ENCODE measurements at places on chromosomes 1 and 21.
A peak's percentile ranks its signal among the peaks of the same experiment; 100 is the strongest.

DNA sequence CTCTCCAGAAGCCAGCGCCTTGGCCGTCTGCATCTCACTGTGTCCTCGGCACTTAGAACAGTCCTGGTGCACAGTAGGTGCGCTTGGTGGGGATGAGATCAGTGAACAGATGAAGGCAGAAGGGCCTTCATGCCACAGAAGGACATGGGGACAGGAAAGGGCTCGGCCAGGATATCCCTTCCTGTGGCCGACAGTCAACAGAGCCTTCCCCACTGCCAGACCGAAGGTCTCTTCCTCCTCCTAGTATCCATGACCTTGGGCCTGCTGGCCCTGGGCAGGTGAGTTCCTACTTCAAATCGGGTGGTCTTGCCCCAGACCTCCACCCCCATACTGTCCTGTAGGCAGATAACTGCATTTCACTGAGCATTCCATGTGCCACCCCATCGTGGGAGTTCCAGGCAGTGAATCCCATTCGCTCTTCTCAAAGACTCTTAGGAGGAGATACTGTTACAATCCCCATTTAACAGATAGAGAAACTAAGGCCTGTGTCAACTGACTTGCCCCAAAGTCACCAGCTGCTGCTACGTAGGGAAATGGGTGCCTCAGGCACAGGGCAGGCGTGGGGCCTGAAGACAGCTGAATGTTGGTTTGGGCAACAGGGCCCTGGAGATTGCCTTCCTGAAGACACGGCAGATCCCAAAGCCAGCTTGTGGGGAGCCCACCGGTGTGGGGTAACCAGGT, 3.5 kb downstream of the PLEKHG5 start:
- DNase-seq, result no peak
- peaks cover 22% of the 10 kb centered on the region for H3K4me1 ChIP-seq
- H3K36me3 ChIP-seq, result no peaks in the 10 kb centered on the region
- no peak overlapping the region for H3K27ac ChIP-seq

- no peak overlapping the region for H3K4me3 ChIP-seq
- no peaks in the 10 kb centered on the region for H3K4me1 ChIP-seq
Measured at GRCh38 chr1:75768016-75768415, 18.0 kb upstream of the RABGGTB start.

GRCh38 chr1:20149601-20150325, 10.6 kb downstream of the PLA2G2F start:
- peaks cover 14% of the 10 kb centered on the region for H3K4me1 ChIP-seq
- H3K4me3 ChIP-seq, result no peak overlapping the region
- no peak for DNase-seq
- peak overlapping the region; percentile 66 for H3K27ac ChIP-seq
- peaks cover 3% of the 10 kb centered on the region for H3K36me3 ChIP-seq

DNA sequence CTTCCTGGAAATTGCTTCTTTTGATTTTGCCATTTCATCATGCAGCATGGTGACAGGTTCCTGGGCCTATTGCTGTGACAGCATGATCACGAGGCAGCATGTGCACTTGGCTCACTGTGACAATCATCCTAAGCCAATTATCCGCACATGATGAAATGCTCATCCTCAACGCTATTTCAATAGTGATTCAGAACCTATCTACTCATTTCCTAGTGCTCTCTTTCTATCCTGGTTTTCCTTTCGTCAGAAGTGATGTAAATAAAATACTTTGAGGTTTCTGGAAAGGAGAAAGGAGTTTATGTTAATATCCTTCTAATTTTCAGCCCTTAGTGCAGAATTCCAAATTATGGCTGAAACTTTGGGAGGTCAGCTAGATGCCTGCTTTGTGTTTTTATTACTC, 110.6 kb upstream of the ADAMTS5 start:
- no peaks in the 10 kb centered on the region for H3K4me1 ChIP-seq
- H3K27ac ChIP-seq, result no peak overlapping the region
- H3K4me3 ChIP-seq, result no peak overlapping the region
- no peaks in the 10 kb centered on the region for H3K36me3 ChIP-seq

- no peak overlapping the region for H3K4me3 ChIP-seq
- no peak for DNase-seq
- no peaks in the 10 kb centered on the region for H3K36me3 ChIP-seq
- peaks cover 17% of the 10 kb centered on the region for H3K27me3 ChIP-seq
- H3K27ac ChIP-seq, result no peak overlapping the region
Measured at GRCh38 chr21:26834181-26834905, 10.9 kb downstream of the ADAMTS1 start.

DNA sequence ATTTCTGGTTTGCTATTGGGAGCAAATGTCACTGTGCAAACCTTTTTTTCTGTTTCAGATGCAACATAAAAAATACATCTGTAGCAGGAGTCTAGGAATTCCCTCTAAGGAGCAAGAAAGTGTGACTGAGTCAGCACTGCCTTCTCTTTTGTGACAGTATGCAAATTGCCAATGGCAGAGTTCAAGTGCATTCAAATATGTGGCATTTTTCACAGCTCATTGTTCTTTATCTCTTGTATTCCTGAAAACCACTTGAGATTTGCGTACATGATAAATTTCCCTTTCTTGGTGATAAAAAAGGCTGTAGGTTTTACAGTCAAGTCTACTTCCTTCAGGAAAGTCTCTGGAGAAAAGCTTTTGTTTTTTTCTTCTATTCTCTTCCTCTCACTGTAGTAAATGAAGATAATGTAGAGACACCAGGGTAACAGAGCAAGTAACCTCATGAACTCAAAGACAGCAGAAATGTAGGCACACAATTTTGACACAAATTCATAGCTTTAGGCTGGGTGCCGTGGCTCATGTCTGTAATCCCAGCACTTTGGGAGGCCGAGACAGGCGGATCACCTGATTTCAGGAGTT, 129.7 kb upstream of the L1TD1 start:
- no peaks in the 10 kb centered on the region for H3K4me1 ChIP-seq
- DNase-seq, result no peak
- no peak overlapping the region for H3K4me3 ChIP-seq
- no peaks in the 10 kb centered on the region for H3K27me3 ChIP-seq
- peaks cover 10% of the 10 kb centered on the region for H3K36me3 ChIP-seq

DNA sequence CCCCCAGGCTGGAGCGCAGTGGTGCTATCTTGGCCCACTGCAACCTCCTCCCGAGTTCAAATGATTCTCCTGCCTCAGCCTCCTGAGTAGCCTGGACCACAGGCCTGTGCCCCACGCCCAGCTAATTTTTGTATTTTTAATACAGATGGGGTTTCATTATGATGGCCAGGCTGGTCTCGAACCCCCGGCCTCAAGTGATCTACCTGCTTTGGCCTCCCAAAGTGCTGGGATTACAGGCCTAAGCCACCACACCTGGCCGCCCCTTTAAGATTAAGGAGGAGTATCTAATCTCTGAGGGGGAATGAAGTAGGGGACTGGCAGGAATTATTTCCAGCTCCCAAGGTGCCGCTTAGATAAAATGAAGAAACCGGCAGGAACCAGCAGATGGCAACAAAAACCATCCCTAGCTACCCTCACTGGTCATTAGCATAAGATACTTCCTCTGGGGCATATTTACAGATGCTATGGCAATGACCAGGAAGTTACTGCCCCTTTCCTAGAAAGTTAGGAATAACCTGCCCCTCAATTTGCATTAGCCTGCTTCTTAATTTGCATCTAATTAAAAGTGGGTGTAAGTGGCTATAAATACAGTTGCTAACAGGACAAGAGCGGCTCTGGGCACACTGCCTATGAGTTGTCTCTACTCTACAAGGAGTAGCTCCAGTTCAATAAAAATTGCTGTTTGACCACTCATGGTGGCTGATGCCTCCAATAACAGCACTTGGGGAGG, 7.1 kb upstream of the NSUN4 start:
- DNase-seq, result no peak
- no peaks in the 10 kb centered on the region for H3K4me1 ChIP-seq
- no peaks in the 10 kb centered on the region for H3K36me3 ChIP-seq
- no peaks in the 10 kb centered on the region for H3K27me3 ChIP-seq

DNA sequence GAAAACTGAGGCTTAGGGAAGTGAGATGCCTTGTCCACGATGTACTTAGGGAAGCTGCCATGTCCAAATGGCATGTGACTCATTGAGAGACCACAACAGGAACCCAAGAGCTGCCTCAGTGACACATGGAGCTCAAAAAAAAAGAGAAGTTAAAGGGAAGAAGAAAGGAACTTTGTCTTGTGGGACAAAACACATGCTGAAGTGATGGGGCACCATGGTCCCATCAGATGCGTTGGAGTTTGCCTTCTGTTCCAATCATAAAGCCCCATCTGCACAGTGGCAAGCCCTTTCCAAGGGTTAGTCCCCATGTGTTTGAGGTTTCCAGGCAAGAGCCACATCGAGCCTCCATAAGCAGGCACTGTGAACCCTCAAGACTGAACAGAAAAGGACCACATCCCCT, 8.0 kb downstream of the MED8 start:
- no peaks in the 10 kb centered on the region for H3K27me3 ChIP-seq
- H3K4me3 ChIP-seq, result no peak overlapping the region
- no peak for DNase-seq
- H3K27ac ChIP-seq, result no peak overlapping the region
- no peaks in the 10 kb centered on the region for H3K4me1 ChIP-seq

DNA sequence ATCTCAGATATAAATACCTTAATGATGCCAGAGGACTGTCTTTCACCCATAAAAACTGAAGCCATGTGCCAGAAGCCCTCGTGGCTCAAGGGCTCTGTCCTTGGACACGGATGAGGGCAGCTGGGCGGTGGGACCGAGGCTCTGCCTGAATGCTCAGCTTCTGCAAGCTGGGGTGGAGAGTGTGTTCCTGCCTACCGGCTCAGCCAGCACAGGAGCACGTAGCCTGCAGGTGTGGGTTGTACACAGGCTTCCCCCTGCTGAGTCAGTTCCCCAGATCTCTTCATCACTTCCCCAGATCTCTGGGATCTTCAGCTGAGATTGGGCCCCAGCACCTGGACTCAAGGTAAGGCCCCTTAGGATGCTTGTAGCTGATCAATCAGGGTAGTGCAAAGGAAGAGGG, 15.4 kb downstream of the KCNJ15 start:
- no peaks in the 10 kb centered on the region for H3K36me3 ChIP-seq
- peaks cover 2% of the 10 kb centered on the region for H3K27me3 ChIP-seq
- H3K4me3 ChIP-seq, result no peak overlapping the region
- H3K4me1 ChIP-seq, result no peaks in the 10 kb centered on the region
- no peak for DNase-seq

GRCh38 chr1:60562740-60563139, 489.2 kb upstream of the C1orf87 start:
- DNase-seq, result no peak
- no peak overlapping the region for H3K27ac ChIP-seq
- H3K4me1 ChIP-seq, result no peaks in the 10 kb centered on the region
- no peaks in the 10 kb centered on the region for H3K27me3 ChIP-seq
- no peaks in the 10 kb centered on the region for H3K36me3 ChIP-seq
- no peak overlapping the region for H3K4me3 ChIP-seq

DNA sequence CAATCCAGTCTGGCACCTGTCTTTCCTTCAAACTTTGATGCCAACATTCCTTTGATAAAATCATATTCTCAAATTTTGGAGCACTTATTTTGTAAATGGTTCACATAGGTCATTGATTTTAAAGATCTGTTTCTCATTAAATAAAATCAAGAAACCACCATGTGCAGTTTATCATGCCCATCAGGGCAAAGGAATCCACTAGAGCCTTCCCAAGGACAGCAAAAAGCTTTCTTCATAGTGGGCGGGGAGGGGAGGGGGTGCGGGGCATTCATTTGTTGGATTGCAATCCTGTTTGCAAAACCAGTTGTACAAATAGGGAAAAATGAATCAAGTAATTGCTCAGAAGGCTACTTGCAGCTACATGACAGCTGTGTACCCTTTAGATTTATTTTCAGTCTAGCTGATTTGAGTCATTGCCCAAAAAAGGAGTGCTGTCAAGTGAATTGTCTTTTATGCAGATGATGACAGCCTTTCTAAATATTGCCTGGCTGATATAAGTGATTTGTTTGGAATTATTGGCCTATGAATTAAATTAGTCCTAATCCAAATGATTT, 23.0 kb downstream of the LRRC8B start:
- no peak overlapping the region for H3K4me3 ChIP-seq
- peaks cover 29% of the 10 kb centered on the region for H3K4me1 ChIP-seq
- no peak for DNase-seq
- H3K27me3 ChIP-seq, result no peaks in the 10 kb centered on the region
- no peak overlapping the region for H3K27ac ChIP-seq
- no peaks in the 10 kb centered on the region for H3K36me3 ChIP-seq

GRCh38 chr1:182056601-182057366, 4.7 kb downstream of the ZNF648 start:
- no peak for DNase-seq
- H3K4me3 ChIP-seq, result no peak overlapping the region
- H3K4me1 ChIP-seq, result no peaks in the 10 kb centered on the region
- peaks cover 1% of the 10 kb centered on the region for H3K36me3 ChIP-seq
- H3K27ac ChIP-seq, result no peak overlapping the region
- peaks cover 41% of the 10 kb centered on the region for H3K27me3 ChIP-seq

GRCh38 chr1:229536982-229537381, 21.5 kb downstream of the ABCB10 start:
- H3K27me3 ChIP-seq, result no peaks in the 10 kb centered on the region
- H3K4me3 ChIP-seq, result no peak overlapping the region
- peaks cover 54% of the 10 kb centered on the region for H3K36me3 ChIP-seq

DNA sequence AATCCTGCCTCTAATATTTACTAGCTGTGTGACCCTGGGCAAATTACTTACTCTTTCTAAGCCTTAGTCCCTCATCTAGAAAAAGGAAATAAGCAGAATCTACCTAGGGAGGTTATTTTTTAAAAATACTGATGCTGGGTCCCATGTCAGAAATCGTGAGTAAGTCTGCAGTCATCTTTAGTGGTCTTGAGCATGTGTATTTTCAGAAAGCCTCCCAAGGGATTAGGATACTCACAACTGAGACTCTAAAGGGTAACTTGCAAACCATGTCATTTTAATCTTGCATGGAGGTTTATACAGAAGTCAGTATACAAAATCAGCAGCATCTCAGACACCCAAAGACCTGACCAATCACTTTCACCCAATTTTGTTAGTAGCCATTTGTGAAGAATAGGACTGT, 43.2 kb downstream of the DSTYK start:
- no peaks in the 10 kb centered on the region for H3K27me3 ChIP-seq
- H3K36me3 ChIP-seq, result peaks cover 42% of the 10 kb centered on the region
- no peak for DNase-seq
- no peak overlapping the region for H3K27ac ChIP-seq

- DNase-seq, result no peak
- no peak overlapping the region for H3K27ac ChIP-seq
- no peak overlapping the region for H3K4me3 ChIP-seq
Measured at GRCh38 chr1:1394116-1394515, 5.0 kb downstream of the CCNL2 start.

DNA sequence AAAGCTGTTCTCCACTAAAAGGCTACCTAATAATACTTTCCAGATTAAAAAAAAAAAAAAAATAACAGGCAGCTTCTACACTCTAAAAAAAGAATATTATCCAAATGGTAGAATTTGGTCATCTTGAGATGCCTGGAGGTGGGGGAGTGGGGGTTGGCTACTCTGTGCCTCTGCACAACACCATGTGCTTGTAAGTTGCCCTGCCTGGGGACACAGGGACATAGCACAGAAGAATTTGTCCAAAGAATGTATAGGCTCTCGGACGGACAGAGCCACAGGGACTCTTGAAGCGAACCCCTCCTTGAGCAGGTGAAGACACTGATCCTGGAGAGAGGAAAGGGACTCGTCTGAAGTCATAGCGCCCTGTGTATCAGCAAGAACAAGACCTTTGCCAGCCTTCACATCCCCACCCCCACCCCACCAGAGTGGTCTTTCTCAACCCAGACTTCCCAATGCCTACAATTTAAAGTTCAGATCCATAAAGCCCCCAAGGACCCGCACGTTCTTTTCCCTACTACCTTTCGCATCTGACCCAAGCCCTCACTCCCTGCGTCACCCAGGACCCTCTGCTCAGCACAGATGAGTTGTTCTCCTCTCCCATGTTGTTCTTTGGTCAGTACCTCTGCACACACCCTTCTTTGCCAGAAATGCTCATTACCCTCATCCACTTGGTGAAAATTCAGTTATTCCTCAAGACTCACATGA, 72.6 kb downstream of the LGR6 start:
- H3K36me3 ChIP-seq, result peaks cover 10% of the 10 kb centered on the region
- H3K4me3 ChIP-seq, result no peak overlapping the region
- H3K27ac ChIP-seq, result no peak overlapping the region
- DNase-seq, result no peak
- H3K4me1 ChIP-seq, result peaks cover 18% of the 10 kb centered on the region
